Stimulated activated CD8-positive, alpha-beta memory T cell treated with anti-CD3 and anti-CD28 coated beads, Interleukin-2, amount 100 ng/mL, for 1 hour (primary cell): ENCODE measurements at places on chromosomes 3 and 15.

DNA sequence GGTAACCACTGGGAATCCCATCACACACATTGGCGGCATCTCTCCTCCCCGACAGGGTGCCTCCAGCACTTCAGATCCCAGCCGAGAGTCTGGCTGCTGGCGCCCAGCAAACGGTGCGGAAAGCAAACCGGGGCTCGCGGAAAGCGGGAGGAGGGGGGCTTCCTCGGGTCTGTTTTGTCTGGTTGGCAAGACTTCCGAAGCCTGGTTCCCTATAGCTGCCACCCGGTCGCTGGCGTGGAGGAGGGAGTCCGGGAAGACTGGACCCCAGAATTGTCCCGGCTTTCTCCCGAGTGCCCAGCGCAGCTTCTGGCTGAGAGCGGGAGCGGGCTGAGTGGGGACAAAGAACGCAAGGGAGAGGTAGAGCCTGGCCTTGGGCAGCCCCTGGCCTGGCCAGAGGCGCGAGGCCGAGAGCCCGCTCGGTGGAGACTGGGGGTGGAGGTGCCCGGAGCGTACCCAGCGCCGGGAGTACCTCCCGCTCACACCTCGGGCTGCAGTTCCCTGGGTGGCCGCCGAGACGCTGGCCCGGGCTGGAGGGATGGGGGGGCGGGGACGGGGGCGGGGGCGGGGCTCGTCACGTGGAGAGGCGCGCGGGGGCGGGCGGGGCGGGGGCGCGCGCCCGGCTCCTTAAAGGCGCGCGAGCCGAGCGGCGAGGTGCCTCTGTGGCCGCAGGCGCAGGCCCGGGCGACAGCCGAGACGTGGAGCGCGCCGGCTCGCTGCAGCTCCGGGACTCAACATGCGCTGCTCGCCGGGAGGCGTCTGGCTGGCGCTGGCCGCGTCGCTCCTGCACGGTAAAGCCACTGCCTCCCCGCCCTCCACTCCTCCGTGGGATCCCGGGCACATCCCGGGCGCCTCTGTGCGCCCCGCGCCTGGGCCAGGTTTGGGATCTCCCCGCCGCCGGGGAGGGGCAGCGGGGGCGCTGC is at the start of gene CHRNA7:
Gene CHRNA7 (plus strand): TSS at position 654 of the 920 bp plus-strand sequence. CDS start 80 bp downstream, at position 734.
- no peak for DNase-seq

DNA sequence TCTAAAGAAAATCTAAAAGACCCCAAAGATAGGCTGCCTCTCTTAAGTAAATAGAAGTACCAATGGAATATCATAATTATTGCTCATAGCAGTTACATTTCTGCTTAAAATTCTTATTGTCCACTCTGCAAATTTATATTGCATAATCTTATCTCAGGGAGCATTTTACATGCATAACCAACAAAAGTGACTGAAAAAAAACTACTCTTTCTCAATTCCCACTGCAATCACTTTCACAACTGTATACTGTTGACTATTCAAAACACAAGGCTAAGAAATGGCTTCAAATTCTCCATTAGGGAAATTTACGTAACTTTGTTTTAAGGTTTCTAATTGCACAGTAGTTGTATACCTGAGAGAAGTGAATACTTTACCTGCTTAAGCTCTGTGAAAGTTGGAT is 56.3 kb downstream of the HMG20A start:
- DNase-seq: no peak

DNA sequence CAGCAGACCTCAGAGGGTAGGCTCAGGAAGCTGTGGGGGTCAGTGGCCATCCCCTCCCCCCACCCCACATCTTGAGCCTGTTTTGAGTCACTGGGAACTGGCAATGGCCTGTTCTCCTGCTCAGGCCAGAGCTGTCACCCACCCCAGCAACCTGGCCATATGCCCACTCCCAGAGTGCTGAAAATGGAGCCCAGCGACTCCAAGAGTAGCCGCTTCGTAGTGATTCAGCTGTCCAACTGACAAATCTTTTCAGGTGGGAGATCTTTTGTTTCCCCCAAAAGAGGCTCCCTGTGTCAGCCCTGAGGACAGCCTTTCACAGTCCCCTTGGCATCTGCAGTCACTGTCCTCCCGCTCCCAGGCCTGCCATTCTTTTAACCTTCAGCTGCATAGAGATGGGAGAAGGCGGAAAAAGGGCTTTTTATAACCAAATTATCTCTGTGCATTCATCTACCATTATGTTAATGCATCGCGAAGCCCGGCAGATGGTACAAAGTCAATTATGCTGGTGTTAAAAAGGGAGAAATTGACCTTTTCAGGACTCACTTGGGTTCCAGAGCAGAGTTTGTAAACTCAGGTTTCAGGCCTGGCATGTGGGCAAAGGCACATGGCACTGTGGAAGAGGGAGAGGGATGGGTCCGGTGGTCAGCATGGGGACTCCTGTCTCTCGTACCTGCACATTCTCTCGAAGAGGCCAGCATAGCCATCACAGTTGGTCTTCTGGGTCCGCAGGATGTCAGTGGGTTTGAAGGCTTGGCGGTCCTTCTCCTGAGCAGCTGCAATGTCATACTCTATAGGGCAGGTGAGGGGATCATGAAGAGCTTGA is 32.1 kb downstream of the KY start:
- DNase-seq: no peak

GRCh38 chr15:95929232-95929846 is 401.2 kb upstream of the NR2F2 start:
- peak; percentile 2 for DNase-seq

GRCh38 chr3:126982126-126982470 is 817 bp upstream of the PLXNA1 start:
- peak; percentile 21 for DNase-seq

GRCh38 chr3:60594025-60594424 is 657.2 kb downstream of the FHIT start:
- no peak for DNase-seq

DNA sequence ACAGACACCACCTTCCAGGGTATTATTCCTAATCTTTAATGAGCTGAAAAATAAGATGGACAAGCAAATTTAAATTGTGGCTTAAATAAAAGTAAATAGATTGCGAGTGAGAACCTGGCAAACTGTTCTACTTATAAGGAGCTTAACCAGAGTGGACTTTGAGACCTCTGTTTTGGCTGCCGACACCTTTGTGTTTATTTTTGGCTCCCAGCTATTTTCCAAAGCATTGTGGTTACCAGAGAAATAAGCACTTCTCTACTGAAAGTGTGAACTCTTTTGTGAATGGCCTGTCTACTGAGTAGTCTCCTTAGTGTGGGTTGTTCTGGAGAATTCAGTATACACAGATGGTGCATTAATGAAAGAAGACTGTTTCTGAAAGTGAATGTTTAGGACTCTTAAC is 109.4 kb downstream of the ATP8B4 start:
- DNase-seq: no peak

DNA sequence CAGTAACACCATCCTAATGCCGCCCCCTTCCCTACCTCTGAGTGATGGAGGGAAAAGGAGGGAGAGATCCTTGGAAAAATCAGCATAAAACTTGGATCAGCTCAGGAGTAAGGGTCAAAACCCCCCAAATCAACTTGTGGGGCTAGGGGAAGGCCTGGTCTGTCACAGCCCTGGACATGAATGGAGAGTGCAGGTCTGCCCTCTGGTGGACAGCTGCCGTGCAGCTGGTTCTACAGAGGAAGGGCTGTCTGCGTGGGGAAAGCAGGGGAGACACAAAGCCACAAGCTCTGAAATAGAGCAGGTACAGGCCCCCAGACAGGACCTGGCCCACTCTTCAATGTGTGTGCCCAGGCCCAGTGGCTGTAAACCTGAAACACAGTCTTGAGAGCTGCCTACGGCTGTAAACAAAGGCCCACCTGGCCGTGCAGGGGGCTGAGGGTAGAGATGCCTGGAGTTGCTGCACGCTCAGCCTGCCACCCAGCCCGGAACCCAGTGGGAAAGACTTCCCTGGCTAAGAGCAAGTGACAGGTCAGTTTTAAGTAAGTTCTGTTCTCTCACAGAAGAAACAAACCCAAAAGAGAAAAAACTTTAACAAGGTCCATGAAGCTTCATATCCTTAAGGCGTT is 16.4 kb downstream of the CLK3 start:
- peak; percentile 33 for DNase-seq

DNA sequence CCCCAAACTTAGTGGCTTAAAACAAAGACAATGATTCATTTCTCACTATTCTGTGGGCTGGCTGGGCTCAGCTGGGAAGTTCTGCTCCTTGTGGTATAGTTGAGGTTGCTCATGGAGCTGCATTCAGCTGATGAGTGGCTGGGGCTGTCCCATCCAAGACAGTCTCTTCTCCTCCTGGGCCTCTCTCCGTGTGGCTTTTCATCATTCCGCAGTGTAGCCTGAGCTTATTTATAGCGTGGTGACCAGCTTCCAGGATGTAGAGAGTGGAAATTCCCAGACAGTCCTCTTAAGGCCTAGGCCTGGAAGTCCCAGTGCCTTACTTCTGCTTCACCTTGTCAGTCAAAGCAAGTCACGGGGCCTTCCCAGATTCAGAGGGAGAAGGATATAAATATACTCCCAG is 136.7 kb upstream of the DAZL start:
- DNase-seq: no peak

DNA sequence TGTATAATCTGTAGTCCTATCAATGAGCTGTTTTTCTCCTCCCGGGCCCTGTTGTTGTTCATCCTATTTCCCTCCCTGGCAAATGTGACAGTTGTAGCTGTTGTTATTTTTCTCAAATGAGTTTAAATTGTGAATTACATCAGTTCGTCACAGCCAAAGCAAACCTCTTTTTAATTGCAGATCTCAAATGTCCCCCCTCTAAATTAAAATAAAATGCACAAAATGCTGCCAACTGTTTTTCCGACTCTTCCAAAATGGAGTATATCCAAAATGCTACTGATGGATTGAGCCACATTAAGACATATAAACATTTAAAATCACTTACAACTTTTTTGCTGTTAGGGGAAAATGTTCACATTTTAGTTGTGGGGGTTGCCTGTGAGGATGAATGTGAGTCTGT is 29.8 kb upstream of the SUCLG2 start:
- no peak for DNase-seq

- DNase-seq: no peak
These were observed 64.7 kb upstream of the NTRK3 start for GRCh38 chr15:88321271-88321670.

DNA sequence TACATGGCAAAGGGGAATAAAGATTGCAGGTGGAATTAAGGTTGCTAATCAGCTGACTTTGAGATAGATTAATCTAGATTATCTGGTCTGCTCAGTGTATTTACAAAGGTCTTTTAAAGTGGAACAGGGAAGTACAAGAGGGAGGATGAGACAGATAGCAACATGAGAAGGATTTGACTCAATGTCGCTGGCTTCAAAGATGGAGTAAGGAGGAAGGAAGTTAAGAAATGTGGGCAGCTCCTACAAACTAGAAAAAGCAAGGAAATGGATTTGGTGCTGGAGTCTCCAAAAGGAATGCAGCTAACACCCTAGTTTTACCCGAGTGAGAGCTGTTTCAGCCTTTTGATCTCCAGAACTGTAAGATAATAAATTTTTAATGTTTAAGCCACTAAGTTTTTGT is 180.7 kb upstream of the TTC14 start:
- DNase-seq: no peak

DNA sequence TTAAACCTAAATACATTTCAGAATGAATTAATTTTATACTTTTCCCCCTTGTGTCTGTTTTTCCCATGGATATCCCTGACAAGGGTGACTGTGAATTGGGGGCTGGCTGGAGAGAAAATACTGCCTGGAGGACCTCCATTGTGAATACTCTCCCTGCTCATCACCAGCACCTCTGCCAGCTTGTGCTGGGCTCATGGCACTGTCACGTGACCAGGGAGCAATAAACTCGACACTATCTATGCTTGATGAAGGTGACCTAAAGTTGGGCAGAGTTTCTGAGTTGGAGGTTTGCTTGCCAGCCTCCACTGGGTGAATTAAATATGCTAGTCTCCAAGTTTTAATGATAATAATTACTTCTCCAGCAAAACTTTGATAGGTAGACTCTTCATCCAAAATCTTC is 189.5 kb downstream of the SPATA16 start:
- no peak for DNase-seq

DNA sequence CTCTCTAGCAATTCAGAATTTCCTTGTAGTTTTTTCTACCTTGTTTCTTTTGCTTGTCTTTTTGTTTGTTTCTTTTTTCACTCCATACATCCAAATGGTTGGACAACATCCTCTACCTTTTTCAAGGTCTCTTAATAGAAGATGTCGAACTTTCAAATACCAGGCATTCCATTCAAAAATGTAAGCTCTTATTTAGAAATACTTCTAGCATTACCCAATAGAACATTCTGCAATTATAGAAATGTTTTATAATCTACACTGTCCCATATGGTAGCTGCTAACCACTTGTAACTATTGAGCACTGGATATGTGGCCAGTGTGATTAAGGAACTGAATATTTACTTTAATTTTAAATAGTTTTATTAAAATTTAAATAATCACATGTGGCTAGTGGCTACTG is 196.2 kb upstream of the MRPL3 start:
- DNase-seq: no peak

DNA sequence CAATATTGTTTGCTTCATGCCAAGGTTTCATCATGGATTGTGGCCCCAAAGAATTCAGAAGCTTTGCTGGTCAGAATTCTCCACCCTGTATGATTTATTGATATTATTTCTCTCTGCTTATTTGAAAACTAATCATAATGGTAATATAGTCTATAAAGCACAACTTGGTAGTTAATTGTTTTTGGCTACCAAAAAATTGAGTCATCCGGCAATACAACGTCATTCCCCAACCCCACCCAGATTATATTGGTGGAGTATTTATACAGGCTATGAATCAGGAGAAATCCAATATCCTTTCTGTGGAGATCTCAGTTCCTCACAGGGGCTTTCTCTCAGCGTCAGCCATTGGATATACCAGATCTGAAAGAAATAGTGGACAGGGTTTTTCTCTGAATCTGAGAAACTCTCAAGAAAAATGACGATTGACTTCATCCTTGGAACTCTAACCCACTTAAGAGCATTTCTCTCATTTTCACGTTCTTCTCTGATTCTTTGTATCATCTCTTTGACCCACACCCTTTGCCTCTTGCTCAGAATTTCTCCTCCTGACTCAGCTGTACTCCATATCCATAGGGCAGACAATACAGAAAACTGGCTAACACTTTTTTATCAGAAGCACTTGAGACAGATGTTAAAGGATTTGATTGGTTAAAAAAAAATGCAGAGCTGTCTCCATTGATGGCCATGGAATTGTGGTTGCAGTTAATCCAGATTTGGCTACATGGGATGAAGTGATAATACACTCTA is 1055.8 kb upstream of the CADM2 start:
- no peak for DNase-seq

DNA sequence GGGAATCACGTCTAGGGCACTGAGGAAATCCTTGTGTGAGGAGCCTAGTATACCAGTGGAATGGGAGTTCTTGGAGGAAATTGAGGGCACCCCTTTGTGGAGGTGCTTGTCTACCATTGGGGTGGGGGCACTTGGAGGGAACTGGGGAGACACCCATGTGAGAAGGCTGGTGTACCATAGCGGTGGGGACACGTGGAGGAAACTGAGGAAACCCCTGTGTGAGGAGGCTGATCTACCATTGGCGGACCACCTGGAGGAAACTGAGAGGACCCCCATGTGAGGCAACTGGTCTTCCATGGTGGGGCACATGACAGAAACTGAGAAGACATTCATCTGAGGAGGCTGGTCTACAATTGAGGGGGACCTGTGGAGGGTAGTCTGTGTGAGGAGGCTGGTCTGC is 164.5 kb downstream of the FBLN2 start:
- DNase-seq: no peak
